ENCODE measurements at places on chromosomes 13 and 19.

DNA sequence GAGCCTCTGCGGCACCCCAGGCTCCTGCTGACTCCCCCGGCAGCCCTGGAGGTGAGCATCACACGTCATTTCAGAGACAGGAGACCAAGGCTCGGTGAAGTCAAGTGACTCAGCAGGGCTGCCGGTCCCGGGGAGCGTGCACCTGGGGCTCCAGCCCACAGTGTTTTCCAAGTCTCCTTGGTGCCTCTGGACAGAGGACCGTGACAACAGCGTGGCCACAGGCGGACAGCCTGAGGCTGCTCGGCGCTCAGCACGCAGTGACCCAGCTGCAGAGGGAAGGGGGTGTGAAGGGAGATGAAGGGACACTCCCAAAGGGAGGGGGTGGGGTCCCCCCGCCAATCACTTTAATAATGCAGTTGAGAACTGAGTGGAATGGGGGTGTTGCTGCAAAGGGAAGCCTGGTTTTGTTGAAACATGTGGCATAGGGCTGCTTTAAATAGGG is 17.5 kb upstream of the ASPDH start:
- no peak for DNase-seq

GRCh38 chr13:78649997-78650716 is 8.8 kb downstream of the OBI1 start:
- no peak for DNase-seq

DNA sequence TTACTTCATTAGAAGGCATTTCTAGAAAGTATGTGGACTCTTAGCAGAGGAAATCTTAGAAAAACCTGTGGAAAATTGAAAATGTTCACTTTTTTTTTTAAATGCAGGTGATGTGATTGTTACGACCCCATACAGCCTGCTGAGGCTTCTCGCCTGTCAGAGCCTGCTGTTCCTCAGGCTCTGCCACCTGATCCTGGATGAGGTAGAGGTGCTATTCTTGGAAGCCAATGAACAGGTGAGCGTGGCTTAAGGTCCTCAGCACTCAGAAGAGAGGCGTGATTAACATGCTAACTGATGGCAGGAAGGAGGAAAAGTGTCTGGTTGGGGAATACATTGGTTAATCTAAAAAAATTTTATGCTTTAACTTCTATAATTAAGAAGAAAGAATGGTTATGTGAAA is 71.4 kb downstream of the SLC7A9 start:
- DNase-seq = no peak

GRCh38 chr19:11463391-11463790 is 17.5 kb downstream of the ELAVL3 start:
- no peak for DNase-seq

DNA sequence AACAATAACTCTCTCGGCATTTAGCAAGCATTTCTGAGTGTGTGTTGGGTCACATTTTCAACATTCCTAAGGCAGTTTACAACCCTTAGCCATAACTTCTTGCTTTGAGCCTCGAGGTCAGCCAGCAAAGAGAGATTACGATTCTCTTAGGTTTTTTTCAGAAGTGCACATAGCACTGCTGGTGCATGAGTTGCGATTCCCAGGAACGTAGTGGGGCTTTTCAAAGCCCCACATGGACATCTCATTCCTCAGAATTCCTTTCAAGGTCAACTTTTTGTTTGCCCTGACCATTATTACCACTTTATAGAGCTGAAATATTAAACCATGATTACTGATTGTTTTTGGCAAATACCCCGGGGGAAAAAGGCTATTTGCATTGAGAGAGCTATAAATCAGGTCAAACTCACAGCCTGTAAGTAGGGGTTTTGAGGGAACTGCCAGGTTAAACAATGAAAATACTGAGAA is 705.3 kb downstream of the GPC5 start:
- DNase-seq = no peak

GRCh38 chr13:37652596-37652995 is 54.0 kb upstream of the POSTN start:
- no peak for DNase-seq

GRCh38 chr19:11821474-11822109 is 7.5 kb downstream of the ZNF440 start:
- DNase-seq = no peak

DNA sequence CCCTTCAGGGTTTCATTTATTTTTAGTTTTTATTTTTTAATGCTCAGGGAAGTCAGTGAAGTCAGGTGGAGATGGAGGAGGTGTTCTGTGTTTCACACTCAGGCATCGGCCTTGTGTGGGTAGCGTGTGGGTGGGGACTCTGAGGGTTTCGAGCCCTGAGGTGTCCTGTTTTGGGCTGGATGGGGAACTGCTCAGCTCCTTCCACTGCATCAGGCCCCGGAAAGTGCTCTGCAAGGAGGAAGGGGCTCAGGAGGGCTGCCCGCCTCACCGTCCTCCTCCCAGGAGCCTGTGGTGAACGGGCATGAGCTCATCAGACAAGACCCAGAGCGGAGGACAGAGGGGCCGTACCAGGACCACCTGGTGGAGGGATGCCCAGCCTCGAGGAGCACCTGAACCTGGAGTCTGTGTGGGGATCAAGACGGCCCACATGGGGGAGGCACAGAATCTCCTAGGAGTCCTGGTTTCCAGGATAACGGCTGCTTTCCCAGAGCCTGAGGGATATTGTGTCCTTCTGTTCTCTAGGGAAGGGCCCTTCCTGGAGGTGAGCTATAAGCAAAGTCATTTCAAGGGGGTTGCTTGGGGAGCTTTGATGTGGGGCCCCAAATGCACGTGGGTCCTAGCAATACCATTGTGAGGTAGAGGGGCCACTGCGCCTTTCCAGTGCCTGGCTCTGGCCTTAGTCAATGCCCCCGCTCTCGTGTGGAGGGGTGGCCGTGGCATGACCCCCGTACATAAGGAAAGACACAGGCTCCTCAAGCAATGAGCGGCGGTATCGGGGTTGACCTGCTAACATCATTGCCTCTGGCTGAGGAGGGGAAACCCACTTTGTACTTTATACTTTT is 13.5 kb upstream of the GAS6 start:
- no peak for DNase-seq

DNA sequence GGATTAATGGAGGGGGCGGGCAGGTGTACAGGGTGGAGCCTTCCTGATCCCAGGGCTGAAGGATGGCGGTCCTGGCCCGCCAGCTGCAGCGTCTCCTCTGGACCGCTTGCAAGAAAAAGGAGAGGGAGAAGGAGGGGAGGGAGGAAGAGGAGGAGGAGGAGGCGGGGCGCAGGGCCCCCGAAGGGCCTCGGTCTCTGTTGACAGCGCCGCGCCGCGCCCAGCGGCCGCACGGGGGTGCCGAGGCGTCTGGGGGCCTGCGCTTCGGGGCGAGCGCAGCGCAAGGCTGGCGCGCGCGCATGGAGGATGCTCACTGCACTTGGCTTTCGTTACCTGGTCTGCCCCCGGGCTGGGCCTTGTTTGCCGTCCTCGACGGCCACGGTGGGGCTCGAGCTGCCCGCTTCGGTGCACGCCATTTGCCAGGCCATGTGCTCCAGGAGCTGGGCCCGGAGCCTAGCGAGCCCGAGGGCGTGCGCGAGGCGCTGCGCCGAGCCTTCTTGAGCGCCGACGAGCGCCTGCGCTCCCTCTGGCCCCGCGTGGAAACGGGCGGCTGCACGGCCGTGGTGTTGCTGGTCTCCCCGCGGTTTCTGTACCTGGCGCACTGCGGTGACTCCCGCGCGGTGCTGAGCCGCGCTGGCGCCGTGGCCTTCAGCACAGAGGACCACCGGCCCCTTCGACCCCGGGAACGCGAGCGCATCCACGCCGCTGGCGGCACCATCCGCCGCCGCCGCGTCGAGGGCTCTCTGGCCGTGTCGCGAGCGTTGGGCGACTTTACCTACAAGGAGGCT is at the start of gene PPM1N:
Gene PPM1N, plus strand, starts transcription at position 33 of the 785 bp plus-strand sequence. Its CDS starts 30 bp downstream, at position 63.
- no peak for DNase-seq

- peak; percentile 15 for DNase-seq
Observed at GRCh38 chr19:42683917-42684513, 56.3 kb downstream of the PSG3 start.

DNA sequence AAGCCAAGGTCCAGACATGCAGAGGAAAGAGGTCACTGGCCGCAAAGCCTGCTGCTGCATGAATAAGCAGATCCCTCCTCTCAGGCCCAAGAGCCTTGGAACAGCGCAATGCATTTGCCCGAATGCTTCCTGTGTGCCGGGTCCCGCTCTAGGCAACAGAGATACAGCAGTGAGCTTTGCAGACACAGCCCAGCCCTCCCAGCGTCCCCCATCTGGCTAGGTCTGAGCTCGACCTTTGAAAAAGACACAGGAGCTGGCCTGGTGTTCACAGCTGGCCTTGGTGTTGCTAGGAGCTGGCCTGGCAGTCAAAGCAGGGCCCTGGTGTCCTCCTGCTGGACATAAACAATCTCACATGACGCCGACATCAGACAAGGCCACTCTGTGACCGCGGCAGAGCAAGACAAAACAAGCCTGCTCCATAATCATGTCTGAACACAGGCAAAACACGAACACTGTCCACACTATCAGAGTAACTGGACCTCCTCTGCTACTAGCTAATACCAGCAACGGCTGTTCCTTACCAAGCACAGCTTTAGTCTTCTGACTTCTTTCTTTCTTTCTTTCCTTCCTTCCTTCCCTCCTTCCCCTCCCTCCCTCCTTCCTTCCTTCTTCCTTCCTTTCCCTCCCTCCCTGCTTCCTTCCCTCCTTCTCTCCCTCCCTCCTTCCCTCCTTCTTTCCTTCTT is 5.7 kb upstream of the PEX11G start:
- DNase-seq = no peak

DNA sequence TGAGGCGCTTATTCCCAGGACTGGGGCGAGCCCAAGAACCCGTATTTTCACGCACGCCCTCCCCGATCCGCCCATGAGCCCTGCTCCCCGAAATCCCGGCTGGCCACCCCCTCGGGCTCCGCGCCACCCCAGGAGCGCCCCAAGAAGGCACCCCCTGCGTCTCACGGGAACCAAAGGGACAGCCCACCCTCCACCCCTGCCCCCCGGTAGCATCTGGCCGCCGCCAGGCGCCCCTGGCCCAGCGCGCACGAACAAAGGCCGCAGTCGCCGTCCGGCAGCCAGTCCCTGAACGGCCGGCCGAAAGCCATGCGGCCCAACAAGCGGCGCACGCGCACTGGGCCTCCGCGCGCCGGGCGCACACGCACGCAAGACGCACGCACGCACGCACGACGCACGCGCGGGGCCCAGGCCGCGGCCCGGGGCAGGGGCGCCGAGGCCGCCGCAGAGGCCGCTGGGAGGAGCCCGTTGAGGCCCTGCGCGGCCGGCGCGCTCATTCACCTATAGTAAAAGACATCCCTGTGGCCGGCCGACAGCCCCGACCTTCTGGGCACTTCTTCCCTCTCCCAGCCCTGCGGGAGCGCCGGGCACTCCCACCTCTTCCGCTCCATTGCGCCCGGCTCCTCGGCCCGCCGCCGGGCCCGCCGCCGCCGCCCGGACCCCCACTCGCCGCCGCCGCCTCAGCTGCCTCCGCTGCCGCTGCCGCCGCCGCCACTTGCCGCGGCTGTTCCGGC is 476 bp downstream of the MBD3 start:
- DNase-seq = peak; percentile 58

DNA sequence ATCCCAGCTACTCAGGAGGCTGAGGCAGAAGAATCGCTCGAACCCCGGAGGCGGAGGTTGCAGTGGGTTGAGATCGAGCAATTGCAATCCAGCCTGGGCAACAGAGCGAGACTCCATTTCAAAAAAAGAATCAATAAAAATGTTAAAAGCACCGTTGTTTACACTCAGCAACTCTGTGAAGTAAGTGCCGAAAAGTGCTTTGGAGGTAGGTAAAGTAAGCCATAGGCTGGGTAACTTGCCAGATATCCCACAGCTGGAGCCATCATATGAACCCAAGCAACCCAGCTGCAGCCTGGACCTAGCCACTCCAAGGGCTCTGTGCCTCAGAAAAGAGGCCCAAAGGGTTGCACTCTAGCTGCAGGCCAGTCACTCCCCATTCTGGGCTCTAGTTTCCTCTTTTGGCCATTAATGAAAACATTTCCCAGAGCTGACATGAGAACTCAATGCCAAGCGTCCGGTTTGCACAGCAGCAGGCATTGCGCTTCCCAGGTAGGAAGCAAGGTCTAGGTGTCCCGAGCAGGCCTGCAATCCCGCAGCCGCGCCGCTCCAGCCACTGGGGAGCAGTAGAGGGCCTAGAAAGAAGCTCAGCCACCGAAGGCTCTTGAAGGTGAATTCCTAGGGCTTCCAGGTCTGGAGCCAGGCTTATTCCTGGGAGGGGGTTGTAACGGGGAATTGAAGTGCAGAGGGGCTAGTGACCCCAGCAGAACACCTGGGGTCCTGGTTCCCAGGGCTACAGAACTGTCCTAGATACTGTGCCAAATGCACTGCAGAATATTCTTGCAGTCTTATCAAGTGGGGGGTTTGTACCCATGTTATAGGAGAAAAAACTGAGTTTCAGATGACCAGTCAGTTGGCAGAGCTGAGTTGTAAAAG is 4.1 kb upstream of the CD79A start:
- DNase-seq = peak; percentile 53

DNA sequence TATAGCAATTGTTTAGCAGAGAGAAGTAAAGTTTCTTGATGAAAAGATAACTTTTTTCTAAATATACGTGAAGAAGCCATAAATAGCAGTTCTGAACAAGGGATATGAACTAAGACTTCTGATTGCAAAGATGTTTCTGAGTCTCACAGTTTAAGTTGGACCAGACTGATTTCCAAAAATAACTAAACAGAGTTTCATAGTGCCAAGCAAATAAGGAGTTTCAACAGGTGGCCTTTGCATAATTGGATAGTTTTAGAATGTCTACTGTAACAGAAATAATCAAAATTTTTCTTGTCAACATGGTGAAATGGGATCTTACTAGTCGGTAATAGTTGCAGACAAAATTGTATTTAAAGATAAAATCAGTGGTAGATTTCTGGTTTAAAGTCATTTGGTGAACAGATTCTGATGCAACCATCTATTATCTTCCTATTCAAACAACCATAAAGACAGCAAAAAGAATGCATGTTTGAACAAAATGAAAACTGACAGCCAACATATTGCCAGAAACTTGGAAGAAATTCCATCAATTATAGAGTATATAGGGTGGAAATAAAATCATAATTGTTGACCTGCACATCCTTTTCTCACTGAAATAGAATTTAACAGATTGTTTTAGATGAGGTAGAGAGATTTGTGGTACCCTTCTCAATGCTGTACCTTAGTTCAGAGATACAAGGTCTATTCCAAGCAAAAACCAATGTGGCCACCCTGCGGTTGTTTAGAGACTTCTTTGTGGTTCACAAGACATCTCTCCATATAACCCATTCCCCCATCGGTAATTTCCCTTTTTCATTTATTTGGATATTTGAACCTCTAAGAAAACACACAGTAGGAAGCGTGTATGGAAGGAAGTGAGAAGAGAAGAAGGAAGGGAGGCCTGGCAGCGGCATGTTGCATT is 275.3 kb downstream of the COG6 start:
- no peak for DNase-seq

- no peak for DNase-seq
Observed at GRCh38 chr13:37366044-37366770, 232.4 kb downstream of the POSTN start.
